ENCODE measurements at places on chromosomes 2 and 18.

DNA sequence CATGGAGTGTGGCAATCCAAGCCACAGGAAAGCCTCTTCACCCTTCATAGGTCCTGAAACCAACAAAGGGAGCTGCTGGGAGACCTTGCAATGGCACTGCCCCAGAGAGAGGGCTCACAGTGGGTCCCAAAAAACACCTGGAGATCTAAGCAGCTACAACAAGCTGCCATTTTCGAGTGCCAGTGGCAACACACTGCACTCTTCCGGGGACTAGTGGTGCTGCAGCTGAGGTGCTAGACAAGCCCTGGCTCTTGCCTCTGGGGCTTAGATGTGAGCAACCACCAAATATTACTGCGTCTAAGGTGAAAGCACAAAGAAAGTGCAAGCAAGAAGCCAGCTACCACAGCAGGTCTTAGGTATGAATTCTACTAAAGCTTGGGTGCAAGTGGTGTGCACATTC lies 192.9 kb downstream of the NOL4 start:
- no peak for DNase-seq

DNA sequence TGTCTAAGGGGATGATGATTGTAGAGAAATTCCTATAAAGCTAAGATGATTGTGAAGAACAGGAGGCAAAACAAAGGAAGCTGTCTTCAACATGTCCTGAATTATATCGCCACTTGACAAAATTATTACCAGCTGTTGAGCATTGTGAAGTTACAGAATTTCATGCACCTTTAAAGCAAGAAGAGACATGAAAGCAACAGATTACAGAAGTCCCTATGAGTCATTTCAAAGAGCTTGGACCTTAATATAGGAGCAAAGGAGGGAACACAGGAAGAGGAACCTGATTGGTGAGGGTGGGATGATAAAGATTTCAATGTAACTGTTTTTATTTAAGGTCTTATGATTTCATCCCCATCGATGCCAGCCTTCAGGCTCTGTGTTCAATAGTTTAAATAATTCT lies 526.9 kb upstream of the HNMT start:
- DNase-seq = no peak

- DNase-seq = no peak
Observed at GRCh38 chr2:144605231-144605840, 85.4 kb upstream of the ZEB2 start.

GRCh38 chr2:139427164-139427563 lies 647.0 kb upstream of the NXPH2 start:
- DNase-seq = no peak

- no peak for DNase-seq
Observed at GRCh38 chr18:23553887-23554286, 32.4 kb downstream of the NPC1 start.
